ENCODE measurements at places on chromosomes 11 and 22.

- DNase-seq = no peak
These were observed 25.6 kb downstream of the SYT7 start for GRCh38 chr11:61555051-61555969.

DNA sequence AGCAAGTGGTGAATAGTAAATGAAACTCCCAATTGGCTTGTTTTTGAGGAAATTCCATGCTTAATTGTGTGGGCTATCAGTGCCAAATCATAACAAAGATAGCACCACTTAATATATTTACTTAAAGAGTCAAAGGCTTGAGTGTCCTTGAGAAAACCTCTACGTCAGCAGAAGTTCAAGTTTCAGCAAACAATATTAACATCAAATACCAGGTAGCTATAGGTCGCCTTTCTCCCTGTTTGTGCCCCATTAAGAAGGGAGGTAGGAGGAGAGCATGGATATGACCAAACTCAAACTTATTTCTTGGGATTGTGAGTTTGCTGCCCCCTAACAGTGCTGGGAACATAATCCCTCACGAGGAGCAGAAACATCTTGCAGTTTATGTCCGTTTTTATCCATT is 105.6 kb upstream of the SYN3 start:
- no peak for DNase-seq

- DNase-seq = no peak
These were observed 10.0 kb downstream of the VSIG10L2 start for GRCh38 chr11:125955856-125956255.

DNA sequence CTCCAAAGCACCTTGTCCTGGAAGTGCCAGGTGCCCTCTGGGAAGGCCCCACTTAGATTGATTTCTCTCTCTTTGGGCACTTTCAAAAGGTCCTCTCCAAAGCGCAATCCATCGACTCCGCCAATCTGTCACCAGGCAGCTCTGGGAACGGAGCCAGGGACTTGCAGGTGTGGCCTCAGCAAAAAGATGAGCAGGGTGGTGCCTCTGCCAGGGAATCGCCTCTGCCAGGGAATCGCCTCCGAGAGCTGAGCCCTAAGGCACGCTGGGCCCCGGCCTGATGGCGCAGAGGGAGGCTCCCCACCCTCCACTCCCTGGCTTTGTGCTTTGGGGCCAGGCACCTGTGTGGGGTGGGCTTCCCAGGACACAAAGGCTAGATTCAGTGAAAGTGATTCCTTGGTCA is 1391.3 kb downstream of the TBC1D22A start:
- DNase-seq = no peak

- DNase-seq = no peak
These were observed 32.2 kb upstream of the AQP11 start for GRCh38 chr11:77557553-77557952.

DNA sequence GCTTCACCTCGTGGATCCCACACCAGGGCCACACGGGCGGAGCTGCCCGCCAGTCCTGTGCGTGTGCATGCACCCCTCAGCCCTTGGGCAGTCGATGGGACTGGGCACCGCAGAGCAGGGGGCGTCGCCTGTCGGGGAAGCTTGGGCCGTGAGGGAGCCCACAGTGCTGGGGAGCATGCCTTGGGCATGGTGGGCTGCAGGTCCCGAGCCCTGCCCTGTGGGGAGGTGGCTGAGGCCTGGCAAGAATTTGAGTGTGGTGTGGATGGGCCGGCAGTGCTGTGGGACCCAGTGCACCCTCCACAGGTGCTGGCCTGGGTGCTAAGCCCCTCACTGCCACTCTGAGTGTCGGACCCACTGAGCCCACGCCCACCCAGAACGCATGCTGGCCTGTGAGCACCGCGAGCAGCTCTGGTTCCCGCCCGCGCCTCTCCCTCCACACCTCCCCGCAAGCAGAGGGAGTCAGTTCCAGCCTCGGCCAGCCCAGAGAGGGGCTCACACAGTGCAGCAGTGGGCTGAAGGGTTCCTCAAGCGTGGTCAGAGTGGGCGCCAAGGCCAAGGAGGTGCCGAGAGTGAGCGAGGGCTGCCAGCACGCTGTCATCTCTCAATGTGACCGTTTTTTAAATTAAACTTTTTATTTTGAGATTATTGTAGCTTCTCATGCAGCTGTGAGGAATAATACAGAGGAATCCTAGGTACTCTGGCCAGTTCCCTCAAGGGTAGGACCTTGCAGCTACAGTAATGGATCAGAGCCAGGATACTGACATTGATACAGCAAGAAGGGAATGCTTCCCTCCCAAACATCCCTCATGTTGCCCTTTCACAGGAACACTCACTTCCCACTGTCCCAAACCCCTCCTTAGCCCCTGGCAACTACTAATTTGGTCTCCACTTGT is 127.7 kb downstream of the CRYBB2 start:
- DNase-seq = no peak

DNA sequence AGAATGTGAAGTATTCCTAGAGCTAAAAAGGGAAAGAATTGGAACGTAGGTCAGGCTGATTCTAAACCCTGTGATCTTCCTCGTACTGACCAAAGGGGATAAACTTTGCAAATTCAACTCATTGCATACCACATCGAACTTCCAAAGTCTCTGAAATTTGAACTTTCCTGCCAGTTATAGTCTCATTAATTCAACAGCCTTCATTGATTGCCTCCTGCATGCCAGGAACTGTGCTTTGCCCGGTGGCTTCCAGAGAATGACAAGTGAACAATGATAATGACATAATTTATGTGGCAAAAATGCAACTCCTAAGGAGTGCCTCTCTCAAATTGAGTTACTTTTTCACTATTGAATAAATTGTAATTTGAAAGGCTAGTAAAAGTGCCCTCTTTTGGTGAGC is 107.7 kb upstream of the LDLRAD3 start:
- no peak for DNase-seq

DNA sequence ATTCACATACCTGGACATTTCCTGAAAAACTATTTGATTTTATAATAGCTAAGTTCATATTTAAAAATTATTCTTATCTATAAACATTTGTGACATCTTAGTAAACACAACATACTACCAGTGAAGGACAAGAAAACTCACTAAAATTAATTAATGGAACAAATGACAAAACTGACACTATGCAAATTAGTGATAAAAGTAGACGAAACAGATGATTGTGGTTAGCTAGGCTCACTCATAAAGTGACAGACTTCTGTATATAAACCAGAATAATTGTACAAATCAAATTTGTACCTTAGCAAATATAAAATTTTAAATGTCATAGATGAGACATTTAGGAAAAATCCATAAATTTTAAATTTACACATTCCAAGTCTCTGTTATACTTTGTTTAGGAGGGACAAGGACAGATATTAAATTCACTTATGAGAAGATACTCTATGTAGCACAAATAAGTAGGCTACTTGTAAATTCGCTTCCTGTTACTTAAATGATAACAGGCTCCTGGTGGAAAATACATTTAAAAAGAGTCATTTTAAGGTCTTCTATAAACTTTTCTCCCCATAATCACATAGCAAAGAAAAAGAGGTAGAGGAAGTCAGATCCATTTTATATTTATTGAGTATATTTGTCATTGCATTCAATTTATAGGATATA is 81.2 kb downstream of the KIF18A start:
- no peak for DNase-seq

GRCh38 chr11:64665411-64665821 is 57.6 kb downstream of the NRXN2 start:
- no peak for DNase-seq

GRCh38 chr11:94315664-94316063 is 11.3 kb downstream of the IZUMO1R start:
- DNase-seq = no peak

- no peak for DNase-seq
These were observed 13.2 kb upstream of the PPM1F start for GRCh38 chr22:21965762-21966288.

- no peak for DNase-seq
These were observed 484.9 kb downstream of the MIAT start for GRCh38 chr22:27142286-27142685.

GRCh38 chr11:120540744-120541465 is 29.4 kb downstream of the GRIK4 start:
- DNase-seq = no peak

GRCh38 chr11:64139049-64139448 is 26.9 kb downstream of the MACROD1 start:
- DNase-seq = no peak

DNA sequence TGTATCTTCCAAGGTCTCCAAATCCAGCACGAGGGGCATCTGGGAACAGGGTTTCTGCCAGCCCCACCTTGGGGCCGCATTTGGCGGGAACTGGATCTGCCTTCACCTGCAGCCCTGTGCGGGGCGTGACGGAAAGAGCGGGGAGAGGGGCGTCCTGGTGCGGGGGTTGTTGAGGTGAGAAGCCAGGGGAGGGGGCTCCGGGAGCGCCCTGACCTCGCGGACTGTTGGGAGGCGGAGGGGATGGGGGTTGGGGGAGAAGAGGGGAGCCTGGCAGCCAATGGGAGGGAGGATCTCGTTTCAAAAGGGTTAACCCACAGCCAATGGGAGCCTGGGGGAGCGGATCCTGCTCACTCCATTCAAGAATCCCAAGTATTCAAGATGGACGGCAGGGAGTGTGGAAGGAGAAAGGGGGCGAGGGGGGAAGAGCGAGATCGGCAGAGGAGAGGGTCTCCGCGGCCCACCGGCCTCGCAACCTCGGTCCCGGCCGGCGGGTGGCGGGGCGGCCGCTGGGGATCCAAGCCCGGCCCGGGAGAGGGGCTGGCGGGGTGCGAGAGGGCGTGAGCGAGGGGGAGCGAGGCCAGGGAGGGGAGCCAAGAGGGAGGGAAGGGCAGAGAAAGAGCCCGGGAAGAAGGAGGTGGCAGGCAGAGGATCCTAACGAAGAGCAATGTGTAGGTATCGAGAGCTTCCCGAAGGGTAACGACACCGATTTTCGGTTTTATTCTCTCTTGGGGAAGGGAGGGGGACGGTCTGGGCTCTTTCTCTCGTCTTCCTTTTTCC is 11.5 kb downstream of the YPEL4 start:
- no peak for DNase-seq
